ENCODE measurements at places on chromosomes 1 and 21.

- DNase-seq, result no peak
Measured at GRCh38 chr1:92554216-92554615, 67.5 kb upstream of the GFI1 start.

- DNase-seq, result no peak
Measured at GRCh38 chr1:51473331-51474115, 45.5 kb downstream of the EPS15 start.

DNA sequence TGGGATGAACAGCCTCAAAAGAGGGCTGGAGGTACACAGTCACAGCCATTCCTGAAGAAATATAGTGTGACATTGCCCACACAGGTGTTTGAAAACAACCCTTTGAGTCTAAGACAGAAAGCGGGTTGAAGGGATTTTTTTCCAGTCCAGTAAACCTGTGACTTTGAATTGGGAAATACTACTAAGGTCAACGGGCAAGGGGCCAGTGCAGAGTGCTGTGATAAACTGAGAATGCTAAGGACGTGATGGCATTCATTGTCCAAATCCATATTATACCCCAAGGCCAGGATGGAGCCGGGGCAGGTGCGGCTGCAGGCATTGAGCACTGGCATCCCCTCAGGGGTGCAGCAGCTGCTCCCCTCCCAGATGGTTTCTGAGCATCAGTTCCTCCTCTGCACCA lies 36.6 kb downstream of the KIAA0040 start:
- no peak for DNase-seq

DNA sequence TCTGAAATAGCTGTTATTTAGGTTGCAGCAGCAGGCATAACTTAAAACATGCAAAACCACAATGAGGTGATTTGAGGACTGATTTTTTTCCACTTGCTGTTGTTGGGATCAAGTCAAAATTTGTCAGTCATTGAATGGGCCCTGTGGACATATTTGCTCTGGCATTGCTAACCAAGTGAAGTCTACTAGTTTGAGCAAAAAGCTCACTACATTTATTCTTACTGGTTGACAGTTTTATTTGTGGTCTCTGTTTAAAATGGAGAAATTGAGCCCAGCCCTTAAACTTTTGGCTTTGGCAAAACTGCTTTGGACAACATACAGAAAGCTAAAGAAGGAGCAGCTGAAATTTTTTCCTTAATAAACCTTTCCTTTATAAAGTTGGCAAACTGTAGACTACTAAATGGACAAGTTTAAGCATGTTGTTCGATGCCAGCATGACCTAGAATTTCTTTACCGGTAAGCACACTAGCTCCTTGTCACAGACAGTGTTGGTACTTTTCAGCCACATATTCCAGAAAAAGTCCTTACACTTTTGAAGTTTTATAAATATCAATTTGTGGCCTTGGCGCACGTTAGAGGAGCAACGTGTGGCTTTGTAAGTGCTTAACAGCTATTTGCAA lies 234.6 kb downstream of the USP25 start:
- no peak for DNase-seq

- DNase-seq, result no peak
Measured at GRCh38 chr21:34004013-34004938, 69.1 kb upstream of the MRPS6 start.

DNA sequence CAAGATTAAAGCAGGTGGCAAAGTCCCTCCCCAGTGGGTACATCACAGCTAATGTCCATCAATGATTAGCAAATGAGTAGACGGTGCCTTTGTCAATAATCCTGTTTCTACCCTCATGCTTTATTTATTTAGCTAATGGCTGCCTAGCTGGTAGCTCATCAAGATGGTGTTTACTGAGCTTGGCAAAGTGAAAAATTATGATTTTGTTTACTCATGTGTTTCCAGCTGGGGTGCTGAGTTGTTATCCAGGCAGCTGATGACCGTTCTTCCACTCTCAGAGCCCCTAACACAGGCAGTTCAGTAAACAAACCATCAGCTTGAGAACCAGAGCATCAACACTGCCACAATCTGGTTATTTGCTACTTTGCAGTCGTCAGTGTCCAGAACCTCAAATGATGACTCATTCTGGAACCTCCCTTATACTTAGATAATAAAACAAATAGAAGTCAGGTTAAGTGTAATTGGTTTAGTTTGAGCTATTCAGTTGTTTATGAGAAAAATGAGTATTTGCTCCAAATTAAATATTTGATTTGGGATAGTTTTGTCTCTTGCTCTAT lies 163.9 kb downstream of the ST6GALNAC5 start:
- DNase-seq, result no peak

DNA sequence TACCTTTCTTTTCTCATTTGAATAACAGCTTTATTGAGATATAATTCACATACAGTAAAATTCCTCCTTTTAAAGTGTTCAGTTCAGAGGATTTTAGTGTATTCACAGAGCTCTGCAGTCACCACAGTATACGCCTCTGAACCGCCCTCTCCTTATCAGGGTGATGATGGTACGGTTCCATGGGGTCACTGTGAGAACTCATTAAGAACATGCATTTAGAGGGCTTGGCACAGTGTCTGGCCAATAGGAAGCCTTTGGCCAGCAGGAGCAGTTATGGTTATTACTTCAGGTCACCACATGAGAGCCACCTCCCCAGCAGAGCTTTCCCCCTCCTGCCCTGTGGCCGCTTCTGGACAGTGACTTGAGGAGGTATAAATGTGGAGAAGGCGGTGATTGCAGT lies 27.3 kb downstream of the KCNQ4 start:
- no peak for DNase-seq

GRCh38 chr1:208160259-208160819 lies 83.8 kb downstream of the PLXNA2 start:
- no peak for DNase-seq

- DNase-seq, result peak; percentile 43
Measured at GRCh38 chr1:219416598-219417238, 196.2 kb downstream of the ZC3H11B start.

Measured in C1 segment of cervical spinal cord (tissue), 14 donors.